ENCODE measurements at places on chromosomes 1 and 21.

GRCh38 chr1:2216767-2217058, 11.4 kb upstream of the SKI start:
- no peak for DNase-seq
- no peak overlapping the region for H3K4me3 ChIP-seq
- no peak overlapping the region for H3K27ac ChIP-seq
- H3K36me3 ChIP-seq, result no peaks in the 10 kb centered on the region

DNA sequence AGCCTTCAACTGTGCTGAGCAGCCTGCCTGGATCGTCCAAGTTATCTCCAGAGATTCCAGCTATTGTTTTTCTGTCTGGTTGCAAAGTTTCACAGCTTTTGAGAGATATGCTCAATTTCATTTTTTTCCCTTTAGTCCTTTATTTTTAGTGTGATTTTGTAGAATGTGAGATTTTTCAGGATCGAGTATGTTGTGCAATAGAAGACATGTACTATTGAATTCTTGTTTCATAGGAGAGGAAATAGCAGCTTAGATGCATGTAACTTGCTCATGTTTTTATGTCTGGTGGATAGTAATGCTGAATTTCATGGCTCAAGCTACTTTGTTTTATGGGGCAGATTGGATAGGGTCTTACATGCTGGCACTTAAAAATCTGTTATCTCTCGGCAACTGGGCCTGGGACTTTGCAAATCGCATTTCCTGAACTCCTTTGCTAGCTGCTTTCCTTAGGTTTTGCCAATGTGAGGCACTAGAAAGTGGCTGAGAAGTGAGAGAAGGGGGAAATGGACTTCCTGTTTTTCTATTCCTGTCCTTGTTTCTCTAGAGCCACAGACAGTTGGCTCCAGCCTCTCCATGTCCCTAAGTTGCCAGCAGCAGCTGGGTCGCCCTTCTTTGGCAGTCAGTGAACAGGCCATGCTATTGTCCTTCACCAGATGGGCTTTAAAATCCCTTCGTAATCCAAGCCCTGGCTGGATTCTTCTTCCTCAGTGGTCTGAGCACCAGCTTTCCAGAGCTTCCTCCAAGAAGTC, 101.4 kb upstream of the PDE4B start:
- H3K36me3 ChIP-seq, result no peaks in the 10 kb centered on the region
- DNase-seq, result peak; percentile 18
- H3K27ac ChIP-seq, result peak overlapping the region; percentile 17
- no peaks in the 10 kb centered on the region for H3K27me3 ChIP-seq

DNA sequence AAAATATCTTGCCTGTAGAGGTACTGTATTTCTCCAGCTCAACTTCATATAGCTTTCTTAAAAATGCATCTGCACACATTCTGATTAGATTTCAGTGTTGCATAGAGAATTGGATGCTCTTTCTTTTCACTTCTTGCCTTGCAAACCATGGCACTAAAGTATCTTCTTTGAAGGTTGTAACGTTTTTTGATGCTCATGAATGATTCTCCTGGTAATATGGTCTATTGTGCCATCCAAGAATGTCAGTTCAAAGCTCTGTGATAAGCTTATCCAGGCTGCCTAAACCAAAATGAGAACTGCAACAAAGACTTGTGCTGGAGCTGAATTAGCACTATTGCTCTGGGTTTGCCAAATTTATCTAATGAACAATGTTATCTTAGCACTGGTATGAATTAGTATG, 1.9 kb downstream of the SGIP1 start:
- H3K4me1 ChIP-seq, result peaks cover 14% of the 10 kb centered on the region
- no peaks in the 10 kb centered on the region for H3K36me3 ChIP-seq
- H3K4me3 ChIP-seq, result no peak overlapping the region
- H3K27ac ChIP-seq, result no peak overlapping the region
- DNase-seq, result no peak

- no peak overlapping the region for H3K27ac ChIP-seq
- H3K4me3 ChIP-seq, result no peak overlapping the region
- no peak for DNase-seq
- peaks cover 27% of the 10 kb centered on the region for H3K27me3 ChIP-seq
- no peaks in the 10 kb centered on the region for H3K36me3 ChIP-seq
- H3K4me1 ChIP-seq, result no peaks in the 10 kb centered on the region
Observed at GRCh38 chr1:157197906-157198435, 59.8 kb upstream of the ETV3 start.

DNA sequence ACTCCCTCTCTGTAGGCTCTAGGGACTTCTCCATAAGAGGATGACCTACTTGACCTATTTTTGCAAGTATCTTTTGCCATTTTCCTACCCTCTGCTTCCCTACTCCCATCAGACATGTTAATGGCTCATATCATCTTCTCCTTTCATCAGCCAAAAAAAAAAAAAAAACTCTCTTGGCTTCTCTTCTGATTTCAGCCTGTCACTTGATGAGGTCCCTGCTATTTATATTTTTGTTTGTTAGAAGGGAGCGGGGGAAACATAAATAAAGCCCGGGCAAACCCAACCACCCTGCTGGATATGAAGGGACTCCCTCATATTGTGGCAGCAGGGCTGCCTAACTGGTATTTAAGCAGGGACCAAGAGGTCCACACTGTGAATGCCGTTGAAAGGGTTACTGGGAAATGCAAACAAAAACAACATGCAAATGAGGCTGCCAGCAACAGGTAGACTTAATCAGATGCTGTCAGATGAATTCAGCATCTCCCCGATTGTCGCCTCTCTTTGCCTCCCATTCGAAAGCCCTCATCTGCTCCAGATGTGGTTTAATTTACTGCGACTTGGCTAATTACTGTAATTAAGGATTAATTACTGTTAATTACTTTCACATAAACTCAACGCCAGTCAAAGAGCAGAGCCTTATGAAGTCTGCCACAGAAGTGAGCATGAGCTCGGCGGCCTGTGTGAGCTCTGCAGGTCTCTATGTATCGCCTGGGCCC, 172.3 kb downstream of the PBX1 start:
- peaks cover 32% of the 10 kb centered on the region for H3K27me3 ChIP-seq
- DNase-seq, result no peak
- no peaks in the 10 kb centered on the region for H3K4me1 ChIP-seq
- no peak overlapping the region for H3K4me3 ChIP-seq
- no peaks in the 10 kb centered on the region for H3K36me3 ChIP-seq
- no peak overlapping the region for H3K27ac ChIP-seq

DNA sequence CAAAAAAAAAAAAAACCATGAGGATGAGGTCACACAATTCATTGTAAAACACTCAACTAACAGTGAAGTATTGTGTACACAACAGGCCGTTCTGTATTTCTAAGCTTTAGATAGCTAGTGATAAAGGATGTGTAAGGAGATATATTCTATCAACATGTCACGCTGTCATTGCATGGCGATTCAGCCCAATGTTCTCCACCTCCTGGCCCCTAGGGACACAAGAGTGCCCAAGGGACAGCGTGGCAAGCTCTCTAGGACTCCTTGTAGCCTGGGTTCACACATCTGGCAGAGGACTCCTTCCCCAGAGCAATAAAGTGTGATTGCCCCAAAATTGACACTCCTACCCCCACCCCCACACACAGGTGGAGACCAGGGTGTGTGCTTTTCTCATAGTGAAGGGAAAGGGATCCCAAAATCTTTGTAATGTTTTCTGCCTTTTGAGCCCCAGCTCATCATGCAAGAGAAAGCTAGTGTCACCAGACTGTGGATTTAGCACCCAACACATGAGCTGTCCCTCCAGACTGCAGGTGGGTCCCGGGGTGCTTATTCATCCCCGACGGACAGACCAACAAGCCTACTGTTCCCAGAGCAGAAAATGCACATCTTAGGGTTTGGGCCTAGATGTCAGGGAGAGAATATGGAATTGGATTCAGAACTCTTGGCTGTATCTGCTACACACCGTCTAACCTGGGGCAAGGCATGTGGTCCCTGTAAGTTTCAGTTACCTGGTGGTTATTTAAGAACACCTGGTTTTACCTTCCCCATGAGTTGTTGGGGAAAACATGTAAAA, 11.5 kb downstream of the TMPRSS3 start:
- no peak for DNase-seq
- no peaks in the 10 kb centered on the region for H3K36me3 ChIP-seq
- no peak overlapping the region for H3K4me3 ChIP-seq
- peaks cover 45% of the 10 kb centered on the region for H3K4me1 ChIP-seq
- peak overlapping the region; percentile 51 for H3K27ac ChIP-seq
- H3K27me3 ChIP-seq, result no peaks in the 10 kb centered on the region

GRCh38 chr1:196361112-196361714, 247.0 kb downstream of the KCNT2 start:
- DNase-seq, result no peak
- H3K4me3 ChIP-seq, result no peak overlapping the region
- no peak overlapping the region for H3K27ac ChIP-seq
- H3K4me1 ChIP-seq, result no peaks in the 10 kb centered on the region

- no peaks in the 10 kb centered on the region for H3K36me3 ChIP-seq
- no peak overlapping the region for H3K4me3 ChIP-seq
- no peaks in the 10 kb centered on the region for H3K4me1 ChIP-seq
- no peak overlapping the region for H3K27ac ChIP-seq
- DNase-seq, result no peak
Observed at GRCh38 chr1:81752840-81753239, 47.9 kb upstream of the ADGRL2 start.

DNA sequence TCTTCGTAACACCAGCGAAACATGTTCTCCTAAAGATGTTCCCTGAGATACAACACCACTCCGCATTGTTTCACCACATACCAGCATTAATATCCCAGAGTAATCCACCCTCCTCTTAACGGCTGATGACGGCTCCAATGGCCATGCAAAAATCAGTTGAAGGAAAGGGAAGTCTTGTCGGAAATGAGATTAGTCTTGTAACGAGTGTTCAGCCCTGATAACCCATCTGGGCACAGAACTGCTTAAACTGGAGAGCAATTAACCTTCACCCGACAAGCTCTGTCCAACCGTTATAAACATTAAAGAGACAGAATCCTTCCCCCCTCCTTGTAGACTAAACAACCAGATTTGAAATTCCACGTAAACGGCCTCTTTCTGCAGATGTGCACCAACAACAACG, 21.9 kb downstream of the ERG start:
- H3K4me1 ChIP-seq, result peaks cover 57% of the 10 kb centered on the region
- peak overlapping the region; percentile 48 for H3K4me3 ChIP-seq
- peak; percentile 43 for DNase-seq
- no peaks in the 10 kb centered on the region for H3K27me3 ChIP-seq

GRCh38 chr1:9271283-9271682, 21.4 kb upstream of the SPSB1 start:
- no peak for DNase-seq
- H3K27ac ChIP-seq, result no peak overlapping the region
- H3K36me3 ChIP-seq, result no peaks in the 10 kb centered on the region

- no peak overlapping the region for H3K4me3 ChIP-seq
- H3K4me1 ChIP-seq, result no peaks in the 10 kb centered on the region
- H3K27ac ChIP-seq, result no peak overlapping the region
- H3K36me3 ChIP-seq, result no peaks in the 10 kb centered on the region
- no peaks in the 10 kb centered on the region for H3K27me3 ChIP-seq
- DNase-seq, result no peak
Observed at GRCh38 chr1:241482761-241483250, 36.7 kb downstream of the FH start.

- H3K4me1 ChIP-seq, result peaks cover 4% of the 10 kb centered on the region
- H3K36me3 ChIP-seq, result no peaks in the 10 kb centered on the region
- H3K4me3 ChIP-seq, result no peak overlapping the region
- no peaks in the 10 kb centered on the region for H3K27me3 ChIP-seq
- DNase-seq, result no peak
Observed at GRCh38 chr1:115237507-115237906, 100.5 kb downstream of the NGF start.

GRCh38 chr1:14263225-14263624, 335.3 kb upstream of the KAZN start:
- H3K4me3 ChIP-seq, result no peak overlapping the region
- H3K36me3 ChIP-seq, result no peaks in the 10 kb centered on the region
- H3K4me1 ChIP-seq, result no peaks in the 10 kb centered on the region

- peak; percentile 58 for DNase-seq
- H3K36me3 ChIP-seq, result no peaks in the 10 kb centered on the region
- H3K27ac ChIP-seq, result no peak overlapping the region
- no peaks in the 10 kb centered on the region for H3K4me1 ChIP-seq
Observed at GRCh38 chr1:201408176-201408833, 9.2 kb upstream of the LAD1 start.

DNA sequence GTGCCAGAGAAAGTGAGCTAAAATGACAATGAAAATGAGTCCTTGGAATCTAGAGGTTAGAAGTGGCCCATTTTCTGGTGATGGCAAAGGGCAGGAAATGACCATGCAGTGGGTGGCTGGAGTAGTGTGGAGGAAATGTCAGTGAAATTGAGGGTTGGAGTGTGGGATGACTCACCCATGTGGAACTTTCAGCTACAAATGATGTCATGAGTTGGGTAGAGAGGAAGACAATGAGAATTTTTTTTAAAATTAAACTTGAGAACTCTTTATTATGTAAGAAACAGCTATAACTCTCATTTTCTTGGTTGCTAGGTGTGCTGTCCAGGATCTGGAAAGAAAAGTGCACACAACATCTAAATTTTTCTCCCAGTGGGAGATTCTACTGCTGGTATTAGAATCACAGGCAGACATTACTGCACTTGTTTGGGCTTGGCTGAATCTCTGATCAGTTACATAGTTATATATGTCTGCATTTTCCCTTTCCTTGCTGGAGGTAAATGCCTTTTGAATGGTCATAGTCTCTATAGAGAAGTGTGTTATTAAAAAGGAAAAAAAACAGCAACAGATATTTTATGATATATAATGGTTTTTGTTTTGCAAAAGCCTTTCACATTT, 56.8 kb upstream of the GNG12 start:
- no peak overlapping the region for H3K4me3 ChIP-seq
- H3K27ac ChIP-seq, result no peak overlapping the region
- peaks cover 12% of the 10 kb centered on the region for H3K4me1 ChIP-seq
- DNase-seq, result peak; percentile 48

GRCh38 chr1:205344066-205344928, 12.4 kb downstream of the KLHDC8A start:
- no peaks in the 10 kb centered on the region for H3K36me3 ChIP-seq
- H3K4me3 ChIP-seq, result no peak overlapping the region
- H3K27ac ChIP-seq, result no peak overlapping the region
- DNase-seq, result peak; percentile 15
- H3K27me3 ChIP-seq, result peaks cover 46% of the 10 kb centered on the region
- H3K4me1 ChIP-seq, result peaks cover 7% of the 10 kb centered on the region

- no peaks in the 10 kb centered on the region for H3K36me3 ChIP-seq
- no peak overlapping the region for H3K27ac ChIP-seq
- H3K4me1 ChIP-seq, result no peaks in the 10 kb centered on the region
- DNase-seq, result no peak
Observed at GRCh38 chr1:18572022-18572880, 58.4 kb upstream of the PAX7 start.

GRCh38 chr21:39663066-39663465, 50.3 kb downstream of the B3GALT5 start:
- no peaks in the 10 kb centered on the region for H3K4me1 ChIP-seq
- no peak for DNase-seq
- no peak overlapping the region for H3K27ac ChIP-seq

Measured in CD14-positive monocyte (primary cell).